ENCODE measurements at places on chromosomes 1 and 21.

DNA sequence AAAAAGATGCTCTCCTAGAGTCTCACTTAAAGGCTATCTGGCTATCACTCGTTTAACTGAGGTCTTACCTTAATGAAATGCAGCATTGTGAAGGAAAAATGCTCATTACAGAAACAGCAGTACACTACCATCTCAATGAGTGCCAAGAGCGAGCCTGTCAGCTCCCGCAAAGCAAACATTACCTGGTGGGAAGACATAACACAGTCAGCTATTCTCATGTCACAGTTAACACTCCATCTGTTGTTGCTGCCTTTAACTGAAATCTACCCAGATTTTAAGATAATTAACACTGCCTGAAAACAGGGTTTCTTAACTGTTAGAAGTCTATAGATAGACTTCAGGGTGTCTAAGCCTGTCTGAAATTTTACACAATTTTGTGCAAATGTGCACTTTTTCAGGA is 39.1 kb downstream of the PCSK9 start:
- DNase-seq = no peak

DNA sequence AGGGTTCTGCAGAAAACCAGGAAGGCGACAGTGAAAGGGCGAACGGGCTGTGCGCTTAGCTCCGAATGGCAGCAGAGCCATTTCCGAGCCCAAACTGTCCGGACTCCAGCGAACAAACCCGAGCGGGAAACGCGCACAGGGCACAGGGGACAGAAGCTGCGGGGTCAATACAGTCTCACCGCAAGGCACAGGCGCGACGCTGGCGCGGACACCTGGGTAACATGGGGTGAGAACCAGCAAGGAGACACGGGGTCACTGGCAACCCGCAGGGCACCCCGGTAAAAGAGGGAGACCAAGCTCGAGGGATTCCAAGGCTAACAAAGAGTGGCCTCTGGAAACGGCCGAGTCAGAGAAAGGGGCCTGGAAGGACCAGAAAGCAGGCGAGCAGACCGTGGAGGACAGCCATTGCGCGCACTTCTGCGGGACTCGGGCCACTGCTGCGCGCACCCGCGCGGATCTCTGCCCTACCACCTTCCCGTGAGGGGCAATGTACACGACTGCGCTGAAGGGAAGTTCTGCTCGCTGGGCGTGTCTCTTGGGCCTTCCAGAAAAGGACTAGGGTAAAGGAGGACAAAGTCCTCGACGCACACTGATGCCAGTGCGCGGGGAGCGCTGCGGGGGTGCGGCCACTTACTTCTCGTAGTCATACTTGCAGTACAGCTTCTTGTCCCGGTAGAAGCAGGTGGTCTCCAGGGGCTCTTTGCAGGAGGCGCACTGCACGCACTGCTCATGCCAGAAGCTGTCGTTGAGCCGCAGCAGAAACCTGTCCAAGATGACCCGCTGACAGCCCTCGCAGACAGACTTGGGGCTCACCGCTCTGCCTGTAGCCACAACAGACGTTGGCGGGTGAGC is 3.8 kb downstream of the LMX1A start:
- DNase-seq = peak; percentile 81

DNA sequence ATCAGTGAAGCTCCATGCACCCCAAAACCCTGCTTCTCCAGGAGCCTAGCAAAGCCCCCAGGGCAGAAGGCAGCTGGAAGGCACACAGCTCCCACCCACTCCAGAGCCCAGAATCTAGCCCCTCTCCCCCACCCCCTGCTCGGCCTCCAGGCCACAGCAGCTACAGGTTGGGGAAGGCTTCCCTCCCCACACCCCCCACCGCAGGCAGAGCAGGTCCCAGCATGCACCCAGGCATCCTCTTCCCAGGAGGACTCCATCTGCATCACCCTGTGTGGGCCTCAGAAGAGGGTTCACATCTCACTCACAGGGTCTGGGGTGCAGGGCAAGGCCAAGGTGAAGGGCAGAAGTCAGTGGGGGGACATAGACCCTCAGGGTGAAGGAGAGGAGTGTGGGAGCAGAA is 719 bp downstream of the S100A14 start:
- no peak for DNase-seq

GRCh38 chr1:31771891-31772668 is 7.9 kb upstream of the ADGRB2 start:
- DNase-seq = peak; percentile 75

GRCh38 chr1:76465030-76465429 is 390.5 kb downstream of the ST6GALNAC3 start:
- DNase-seq = no peak

GRCh38 chr1:53621144-53621543 is 117.8 kb downstream of the GLIS1 start:
- DNase-seq = no peak

- no peak for DNase-seq
These were observed 124.0 kb downstream of the BRINP3 start for GRCh38 chr1:190353538-190354101.

- no peak for DNase-seq
These were observed 580 bp downstream of the RBM34 start for GRCh38 chr1:235160383-235160956.

DNA sequence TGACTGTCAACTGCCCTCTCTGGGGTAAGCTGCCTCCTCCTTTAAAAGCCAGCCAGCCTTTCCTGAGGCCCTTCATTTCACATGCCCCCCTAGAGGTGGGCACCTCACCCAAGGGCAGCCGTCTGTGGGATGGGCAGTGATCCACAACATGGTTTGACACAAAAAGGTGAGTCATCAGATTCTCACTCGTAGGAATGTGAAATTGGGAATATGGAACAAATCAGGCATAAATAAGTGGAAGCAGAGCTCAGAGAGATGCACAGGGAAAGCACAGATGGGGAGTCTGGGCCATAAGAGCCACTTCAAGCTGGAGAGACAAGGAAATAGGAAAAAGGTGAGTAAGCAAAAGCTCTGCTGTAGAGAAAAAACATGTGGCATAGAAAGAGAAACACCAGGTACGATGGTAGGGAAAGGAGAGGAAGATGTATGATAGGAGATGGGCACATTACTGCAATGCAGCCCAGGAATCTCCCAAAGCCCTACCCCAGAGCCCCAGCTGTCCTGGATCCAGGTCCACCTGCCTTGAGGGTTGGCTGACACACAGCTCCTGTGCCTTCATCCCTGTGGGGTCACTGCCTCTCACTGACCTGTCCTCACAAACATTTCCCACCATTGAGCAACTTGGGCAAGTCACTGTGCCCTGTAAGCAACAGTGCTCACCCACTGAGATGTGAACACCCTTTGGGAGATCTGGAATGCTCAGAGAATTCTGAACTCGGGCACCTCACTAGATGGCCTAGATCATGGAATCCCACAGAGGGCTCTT is 86.6 kb downstream of the ASTN1 start:
- DNase-seq = no peak

GRCh38 chr1:181179987-181180365 is 91.5 kb downstream of the IER5 start:
- DNase-seq = peak; percentile 84

DNA sequence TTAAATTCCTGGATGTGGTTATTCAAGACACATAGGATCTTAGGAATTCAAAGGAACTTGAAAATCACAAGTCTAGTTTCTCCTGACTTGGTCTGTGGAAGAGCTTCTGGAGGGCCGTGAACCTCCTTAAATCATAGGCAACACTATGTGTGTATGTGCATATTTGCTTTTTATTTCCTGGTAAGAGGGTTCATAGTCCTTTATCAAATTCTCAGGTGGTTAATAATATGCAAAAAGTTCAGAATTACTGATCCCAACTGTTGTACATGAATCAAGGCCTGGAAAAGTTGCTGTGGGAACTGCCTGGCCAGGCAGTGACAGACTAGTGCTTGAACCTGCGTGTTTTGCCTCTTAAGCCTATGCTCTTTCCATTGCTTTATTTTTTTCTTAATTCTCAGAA is 12.9 kb downstream of the MTR start:
- no peak for DNase-seq

DNA sequence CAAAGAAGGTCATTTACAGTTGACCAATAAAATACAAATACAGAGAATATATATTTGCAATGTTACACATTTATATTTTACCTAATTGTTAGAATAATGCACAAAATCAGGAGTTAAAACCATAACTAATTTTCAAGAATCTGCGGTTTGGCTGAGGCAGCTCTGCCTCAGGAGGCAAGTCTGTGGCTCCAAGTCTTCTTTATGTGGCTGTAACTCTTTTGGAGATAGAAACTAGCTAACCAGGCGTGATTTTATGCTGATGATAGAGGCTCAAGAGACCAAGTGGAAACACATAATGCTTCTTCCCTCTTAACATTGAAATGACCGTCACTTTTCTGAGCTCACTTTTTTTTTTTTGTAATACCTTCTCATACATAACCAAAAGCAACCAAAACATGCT is 744.7 kb upstream of the CXADR start:
- DNase-seq = no peak

DNA sequence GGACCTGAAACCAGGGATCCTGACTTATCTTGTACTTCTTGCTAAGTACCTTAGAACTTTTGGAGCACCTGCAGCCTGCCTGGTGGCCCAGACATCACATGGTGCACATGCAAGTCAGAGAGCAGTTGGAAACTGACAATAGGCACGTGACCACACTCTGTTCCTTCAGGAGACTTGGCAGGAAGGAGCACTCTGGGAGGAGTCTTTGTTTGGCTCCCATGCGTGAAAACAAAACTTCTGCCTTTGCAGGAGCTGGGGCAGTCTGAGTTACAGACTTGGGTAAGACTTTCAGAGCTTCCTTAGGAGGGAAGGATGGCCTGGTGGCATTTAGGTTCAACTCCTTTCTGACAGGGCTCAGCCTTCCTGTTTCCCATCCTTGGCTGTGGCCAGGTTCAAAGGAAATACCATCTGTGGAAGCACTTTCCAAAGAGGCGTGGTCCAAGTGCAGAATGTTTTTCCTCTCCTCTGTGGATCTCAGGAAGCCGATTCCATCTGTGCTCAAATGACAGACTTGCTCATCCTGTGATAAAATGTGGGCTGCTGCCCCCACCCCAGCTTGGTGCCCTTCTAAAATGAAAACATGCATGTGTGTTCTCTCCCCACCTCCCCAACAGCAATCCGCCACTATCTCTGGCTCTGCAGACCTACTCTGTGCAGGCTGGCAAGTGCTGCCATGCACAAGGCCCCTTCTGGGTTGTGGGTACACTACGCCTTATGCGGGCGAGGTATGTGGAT is 14.1 kb upstream of the ZNF436 start:
- no peak for DNase-seq

- DNase-seq = no peak
These were observed 60.3 kb downstream of the XCL1 start for GRCh38 chr1:168636642-168637111.

DNA sequence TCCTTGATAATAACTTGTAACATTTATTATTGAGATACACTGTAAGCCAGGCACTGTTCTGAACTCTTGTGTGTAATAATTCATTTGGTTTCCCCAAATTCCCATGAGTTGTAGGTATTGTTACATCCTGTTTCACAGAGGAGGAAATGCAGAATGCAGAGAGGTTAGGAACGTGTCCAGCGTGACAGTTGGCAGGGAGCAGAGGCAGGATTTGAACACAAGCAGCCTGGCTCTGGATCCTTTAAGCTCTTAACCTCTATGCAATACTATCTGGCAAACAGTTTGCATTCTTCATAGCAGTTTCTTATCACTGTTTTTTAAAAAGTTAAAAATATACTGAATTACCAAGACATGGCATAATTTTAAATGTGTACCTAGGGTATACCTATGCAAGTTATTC is 30.5 kb downstream of the EEIG2 start:
- no peak for DNase-seq

GRCh38 chr1:76901158-76901767 is 34.0 kb downstream of the ST6GALNAC5 start:
- DNase-seq = peak; percentile 38

DNA sequence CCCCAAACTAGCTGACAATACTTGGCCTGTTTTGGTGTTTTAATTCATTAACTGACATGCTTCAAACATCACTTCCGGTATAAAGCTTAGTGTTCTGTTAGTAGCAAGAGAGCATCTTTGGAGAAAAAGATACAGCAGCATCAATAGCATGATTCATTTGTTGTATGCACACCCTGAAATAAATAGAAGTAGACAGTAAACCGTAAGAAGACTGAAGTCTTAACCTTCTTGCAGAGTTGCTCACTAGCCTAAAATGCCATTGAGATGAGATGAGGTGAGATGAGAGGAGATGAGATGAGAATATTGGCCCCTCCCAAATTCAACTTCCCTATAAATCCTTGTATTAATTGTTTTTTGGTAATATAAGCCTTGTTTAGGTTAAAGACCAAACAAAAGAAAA is 108.8 kb downstream of the TNFSF18 start:
- no peak for DNase-seq

- DNase-seq = peak; percentile 62
These were observed 639.7 kb downstream of the LMO4 start for GRCh38 chr1:87968197-87968955.

DNA sequence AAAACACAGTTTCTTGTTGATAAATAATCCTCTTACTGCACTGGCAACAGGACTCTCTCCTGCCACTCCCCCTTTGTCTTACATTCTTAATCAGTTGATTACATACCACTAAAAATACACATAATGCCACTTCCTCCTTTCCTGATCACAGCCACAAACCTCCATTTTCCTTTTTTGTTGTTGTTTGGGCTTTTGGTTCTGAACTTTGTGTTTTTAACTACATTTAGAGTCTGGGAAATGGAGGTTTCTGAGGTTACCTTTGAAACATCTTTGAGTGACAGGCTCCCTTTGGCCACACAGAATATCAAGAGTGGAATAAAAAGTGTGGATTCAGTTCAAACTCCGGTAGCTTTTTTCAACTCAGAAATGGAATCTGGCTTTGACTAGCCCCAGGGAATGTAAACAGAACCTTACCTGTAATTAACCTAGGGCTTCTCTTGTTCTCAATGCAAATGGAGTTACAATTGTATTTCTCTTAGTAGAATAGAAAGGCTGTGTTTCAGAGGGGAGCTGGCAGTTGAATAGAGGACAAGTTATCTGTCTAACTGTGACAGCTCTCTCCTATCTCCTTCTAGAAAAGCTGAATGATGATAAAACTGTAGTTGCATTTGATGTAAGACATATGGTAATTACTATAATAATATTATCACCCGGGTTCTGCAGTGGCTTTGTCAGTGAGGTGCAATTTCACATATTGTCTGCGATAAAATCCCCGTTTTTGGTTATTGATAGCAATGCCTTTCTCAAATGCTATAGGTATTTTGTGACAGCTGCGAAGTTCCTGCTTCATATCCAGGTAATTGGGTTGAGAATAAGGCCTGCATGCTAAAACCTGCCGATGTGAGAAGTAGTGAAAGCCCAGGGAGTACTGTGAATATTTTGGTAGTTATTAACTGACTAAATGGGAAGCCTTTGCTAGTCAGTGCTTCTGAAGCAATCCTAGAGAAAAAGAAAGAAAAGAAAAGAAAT is 66.9 kb downstream of the ST6GALNAC5 start:
- DNase-seq = no peak

DNA sequence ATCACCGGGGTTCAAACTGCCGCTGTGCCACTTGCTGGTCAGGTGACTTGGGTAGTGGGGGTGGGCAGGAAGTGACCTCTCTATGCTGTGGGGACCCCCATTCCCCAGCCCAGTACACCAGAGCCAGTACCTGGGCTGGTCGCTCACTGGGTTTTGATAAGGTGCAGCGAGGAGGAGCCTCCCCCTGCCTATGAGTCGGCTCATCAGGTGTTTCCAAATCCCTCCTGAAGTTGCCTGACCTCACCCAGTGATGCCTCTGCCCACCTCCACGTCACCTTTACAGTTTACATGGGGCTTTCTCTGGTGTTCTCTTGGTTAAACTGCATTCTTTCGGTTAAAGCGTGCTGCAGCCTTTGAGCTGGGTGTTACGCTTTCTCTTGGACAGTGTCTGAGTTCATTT is 58.2 kb downstream of the ARHGEF10L start:
- no peak for DNase-seq

- no peak for DNase-seq
These were observed 48.2 kb downstream of the SSBP3 start for GRCh38 chr1:54357967-54358366.
